ENCODE measurements at places on chromosomes 3 and 15.

DNA sequence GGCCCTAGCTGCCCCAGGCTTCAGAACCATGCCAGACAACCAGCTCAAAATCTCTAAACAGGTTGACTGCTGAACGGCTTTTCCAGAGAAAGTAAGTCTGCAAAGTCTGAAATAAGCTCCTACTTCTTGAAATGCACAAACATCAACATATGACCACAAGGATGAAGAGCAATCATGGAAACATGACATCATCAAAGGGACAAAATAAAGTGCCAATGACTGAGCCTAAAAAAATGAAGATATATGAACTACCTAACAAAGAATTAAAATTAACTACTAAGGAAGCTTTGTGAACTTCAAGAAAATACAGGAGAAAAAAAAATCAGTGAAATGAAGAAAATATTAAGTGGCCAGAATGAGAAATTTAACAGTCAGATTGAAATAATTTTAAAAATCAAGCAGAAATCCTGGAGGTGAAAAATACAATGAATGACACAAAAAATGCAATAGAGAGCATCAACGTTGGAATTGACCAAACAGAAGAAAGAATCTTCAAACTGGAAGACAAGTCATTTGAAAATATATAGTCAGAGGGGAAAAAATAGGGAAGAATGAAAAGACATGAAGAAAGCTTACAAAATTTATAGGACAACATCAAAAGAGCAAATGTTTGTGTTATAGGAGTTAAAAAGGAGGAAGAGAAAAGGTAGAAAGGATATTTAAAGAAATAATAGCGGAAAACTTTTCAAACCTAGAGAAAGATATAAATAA, 364.2 kb downstream of the OCA2 start:
- DNase-seq: no peak

DNA sequence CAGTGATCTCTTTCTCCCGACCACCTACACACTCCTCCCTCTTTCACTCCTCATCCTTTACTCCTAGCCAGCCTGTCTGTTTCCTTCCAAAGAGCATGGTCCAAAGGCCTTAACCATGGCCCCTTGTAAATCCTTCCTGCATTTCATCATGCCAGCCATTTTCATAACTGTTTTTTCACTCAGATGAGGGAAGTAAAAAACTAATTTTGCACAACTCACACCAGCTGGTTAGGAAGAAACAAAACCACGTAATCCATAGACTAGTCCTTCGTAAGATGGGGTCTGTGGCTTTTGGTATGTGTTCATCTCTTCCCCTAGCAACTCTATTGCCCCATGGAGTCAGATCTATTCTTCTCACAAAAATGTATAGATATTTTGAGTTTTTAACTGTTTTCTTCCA, 187.8 kb downstream of the SHOX2 start:
- no peak for DNase-seq

DNA sequence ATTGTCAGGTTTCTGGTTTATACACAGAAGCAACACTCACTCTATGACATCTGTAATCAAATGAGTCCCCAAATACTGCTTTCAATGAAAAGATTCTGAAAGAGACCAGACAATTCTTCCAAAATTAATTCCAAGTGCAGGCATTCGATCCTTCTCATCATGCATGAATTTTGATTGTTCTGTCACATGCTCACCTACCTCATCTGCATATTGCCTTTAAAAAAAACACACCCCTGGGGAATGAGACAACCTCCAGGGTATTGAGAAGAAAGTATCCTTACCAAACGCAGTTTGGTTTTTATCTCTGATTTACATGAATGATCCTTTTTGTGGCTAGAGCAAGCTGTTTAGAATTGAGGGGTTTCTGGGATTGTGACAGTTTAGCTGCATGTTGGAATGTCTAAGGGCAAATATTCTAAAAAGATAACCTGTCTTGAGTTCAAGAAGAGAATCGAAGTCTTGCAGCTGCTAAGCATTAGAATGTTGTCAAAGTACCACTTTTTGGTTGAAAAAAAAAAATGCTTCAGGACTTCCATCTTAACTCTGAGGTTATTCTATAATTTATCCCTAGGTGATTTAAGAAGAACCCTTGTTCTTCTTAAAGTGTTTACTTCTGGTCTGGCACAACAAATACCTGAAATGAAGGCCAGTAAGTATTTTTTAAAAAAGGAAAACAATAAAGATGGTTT, 653.1 kb downstream of the RBMS3 start:
- no peak for DNase-seq

- no peak for DNase-seq
Measured at GRCh38 chr15:90893175-90894090, 9.1 kb downstream of the FES start.

DNA sequence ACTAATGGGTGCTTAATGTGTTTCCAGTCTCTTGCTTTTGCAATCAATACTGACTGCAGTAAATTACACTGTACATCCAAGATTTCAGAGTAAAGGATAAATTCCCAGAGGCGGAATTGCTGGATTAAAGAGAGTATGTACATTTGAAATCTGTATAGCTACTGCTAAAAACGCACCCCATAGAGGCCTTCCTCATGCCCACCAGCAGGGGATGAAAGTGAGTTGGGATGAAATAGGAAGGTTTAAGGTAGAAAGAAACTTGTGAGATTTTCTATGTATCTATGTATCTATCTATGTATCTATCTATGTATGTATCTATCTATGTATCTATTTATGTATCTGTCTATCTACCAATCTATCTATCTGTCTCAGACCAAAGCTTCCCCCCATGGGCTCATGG, 28.4 kb downstream of the TMEM44 start:
- no peak for DNase-seq
